ENCODE measurements at places on chromosomes 6 and 20. TPM values are rescaled to one million over a fixed set of nuclear protein-coding genes. Genes with fewer than 3 reads are reported as not detected.

DNA sequence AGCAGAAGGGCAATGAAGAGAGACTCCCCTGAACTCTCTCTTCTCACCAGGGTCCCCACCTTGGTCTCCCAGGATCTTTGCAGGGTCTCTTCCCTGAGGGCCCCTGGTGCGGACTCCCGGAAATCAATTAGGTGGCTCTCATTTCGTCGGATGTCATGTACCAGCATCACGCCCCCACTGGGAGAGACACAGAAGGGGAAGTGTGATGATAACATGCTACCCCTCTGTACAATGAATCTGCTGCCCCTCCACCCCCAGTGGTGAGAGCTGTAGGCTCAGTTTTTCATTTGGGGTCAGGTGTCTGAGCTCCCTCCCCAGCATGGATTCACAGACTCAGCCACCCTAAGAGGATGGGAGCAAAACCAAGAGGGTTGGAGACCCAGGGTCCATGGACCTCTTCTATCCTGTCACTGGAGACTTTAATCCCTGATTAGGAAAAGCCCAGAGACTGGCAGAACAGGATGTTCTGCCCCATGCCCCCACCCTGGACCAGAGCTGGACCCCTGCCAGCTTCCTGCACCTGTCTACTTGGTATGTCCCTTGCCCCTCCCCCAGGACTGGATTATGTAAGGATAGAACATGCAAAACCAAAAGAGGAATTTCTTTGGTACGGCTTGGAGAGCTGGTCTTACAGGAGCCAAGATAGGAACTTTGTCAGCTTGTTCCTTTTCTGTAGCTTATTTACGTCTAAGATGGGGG, 11.1 kb downstream of the GGT7 start:
- no peak for DNase-seq

- DNase-seq: no peak
These were observed 42.1 kb downstream of the LYRM2 start for GRCh38 chr6:89596484-89596883.

DNA sequence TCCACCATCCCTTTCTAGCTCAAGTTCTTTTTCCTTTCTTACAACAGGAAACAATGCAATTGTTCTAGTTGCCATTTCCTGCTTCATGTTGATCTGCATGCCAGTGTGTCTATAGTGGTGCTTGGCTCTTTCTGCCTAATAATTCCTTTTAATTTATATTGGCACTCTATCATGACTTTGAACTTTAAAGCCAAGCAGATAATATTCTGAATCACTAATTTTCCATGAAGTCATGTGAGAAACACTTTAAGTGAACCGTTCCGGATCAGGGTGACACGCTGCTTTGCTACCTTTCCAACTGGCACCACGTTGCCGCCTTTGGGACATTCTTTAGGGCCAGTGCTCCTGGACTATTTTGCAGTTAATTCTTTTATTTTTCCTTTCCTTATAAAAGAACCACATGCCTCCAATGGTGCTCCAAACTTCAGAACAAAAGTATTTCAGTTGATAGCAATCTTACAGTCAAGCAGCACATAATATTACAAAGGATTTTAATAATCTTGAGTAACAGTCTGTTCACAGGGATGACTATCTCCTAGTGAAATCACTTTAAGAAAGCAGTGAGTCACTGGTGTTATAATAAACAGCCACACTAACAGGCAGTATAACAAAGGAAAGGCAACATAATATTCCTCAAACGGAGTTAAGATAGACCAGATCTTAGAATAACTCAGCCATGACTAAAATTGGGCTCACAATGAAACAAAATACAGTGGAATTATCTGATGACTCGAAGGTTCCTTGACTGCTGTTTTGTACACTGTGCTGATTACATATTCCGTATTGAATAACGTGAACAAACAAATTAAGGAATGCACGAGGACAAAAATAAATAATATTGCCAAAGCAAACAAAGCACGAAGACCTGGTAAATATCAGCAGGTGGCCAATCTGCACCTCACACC, 19.0 kb upstream of the BLOC1S5 start:
- no peak for DNase-seq

DNA sequence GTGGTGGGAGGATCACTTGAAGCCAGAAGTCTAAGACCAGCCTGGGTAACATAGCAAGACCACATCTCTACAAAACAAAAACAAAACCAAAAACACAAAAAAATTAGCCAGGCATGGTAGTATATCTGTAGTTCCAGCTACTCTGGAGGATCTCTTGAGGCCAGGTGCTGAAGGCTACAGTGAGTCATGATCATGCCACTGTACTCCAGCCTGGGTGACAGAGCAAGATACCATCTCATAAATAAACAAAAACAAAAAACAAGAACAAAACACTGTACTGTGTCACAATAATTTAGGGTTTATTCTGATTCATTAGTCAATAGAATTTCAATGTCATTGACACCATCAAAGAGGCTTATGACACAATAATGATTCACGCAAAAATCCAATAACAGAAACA, 1121.7 kb upstream of the MAP3K7 start:
- no peak for DNase-seq

Gene ATRN
- 9.4 TPM for polyA plus RNA-seq

DNA sequence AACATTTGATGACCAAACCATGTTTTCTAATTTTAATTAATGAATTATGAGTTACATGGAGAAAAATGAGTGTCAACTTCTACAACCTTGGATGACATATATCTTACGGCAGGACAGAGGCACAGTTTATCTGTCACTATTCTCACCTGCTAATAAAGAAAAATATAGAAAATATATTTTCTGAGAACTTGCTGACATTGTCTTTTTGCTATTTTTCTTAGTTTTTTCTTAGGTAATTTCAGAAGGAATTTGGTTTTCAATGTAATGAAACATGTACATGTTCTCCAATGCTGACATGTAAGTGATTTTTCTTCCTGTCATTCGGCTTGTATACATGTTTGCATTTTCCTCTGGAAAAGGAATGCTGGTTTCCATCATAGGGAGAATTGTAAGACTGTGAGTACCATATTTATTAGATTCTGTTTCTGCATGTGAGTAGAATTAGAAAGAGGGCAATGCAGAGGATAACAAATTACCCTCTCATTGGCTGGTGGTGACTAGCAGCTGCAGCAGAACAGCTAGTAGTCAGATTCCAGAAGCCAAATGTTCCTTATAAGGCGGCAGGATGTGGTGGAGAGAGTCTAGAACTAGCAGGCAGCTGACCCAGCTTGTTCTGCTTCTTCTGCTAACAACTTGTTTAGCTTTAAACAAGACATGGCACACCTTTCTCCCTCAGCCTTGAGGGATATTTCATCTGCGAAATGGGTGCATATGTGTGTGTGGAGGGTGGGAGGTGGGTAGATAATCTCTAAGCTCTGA, 132.8 kb upstream of the SPACA1 start:
- DNase-seq: peak; percentile 11

DNA sequence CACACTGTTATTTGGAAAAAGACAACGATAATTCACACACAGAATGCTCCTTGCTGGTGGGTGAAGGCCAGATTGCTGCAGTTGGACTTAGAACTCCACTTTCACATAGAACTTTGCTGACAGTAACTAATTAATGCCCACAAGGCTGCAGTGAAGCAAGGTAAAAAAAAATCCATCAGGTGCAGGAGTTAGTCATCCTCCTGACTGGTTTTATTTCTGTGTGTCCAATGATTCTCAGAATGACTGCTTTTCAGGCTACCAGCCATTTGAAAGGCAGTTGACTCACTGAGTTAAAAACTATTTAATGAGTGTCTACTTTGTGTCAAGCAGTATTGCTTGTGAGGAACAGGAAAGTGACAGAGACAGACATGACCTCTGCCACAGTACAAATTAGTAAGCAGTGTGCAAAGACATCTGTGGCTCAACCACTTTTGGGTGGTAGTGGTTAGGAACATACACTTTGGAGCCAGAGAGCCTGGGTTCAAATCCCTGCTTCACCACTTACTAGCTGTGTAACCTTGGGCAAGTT, 41.9 kb downstream of the ELOVL5 start:
- DNase-seq: no peak

Gene SAYSD1
- polyA plus RNA-seq: 15.6 TPM

Gene LAMA4
- not detected for polyA plus RNA-seq

GRCh38 chr20:9114709-9115108, 45.8 kb downstream of the PLCB4 start:
- DNase-seq: no peak

GRCh38 chr6:79810871-79811270, 136.5 kb downstream of the ELOVL4 start:
- no peak for DNase-seq

DNA sequence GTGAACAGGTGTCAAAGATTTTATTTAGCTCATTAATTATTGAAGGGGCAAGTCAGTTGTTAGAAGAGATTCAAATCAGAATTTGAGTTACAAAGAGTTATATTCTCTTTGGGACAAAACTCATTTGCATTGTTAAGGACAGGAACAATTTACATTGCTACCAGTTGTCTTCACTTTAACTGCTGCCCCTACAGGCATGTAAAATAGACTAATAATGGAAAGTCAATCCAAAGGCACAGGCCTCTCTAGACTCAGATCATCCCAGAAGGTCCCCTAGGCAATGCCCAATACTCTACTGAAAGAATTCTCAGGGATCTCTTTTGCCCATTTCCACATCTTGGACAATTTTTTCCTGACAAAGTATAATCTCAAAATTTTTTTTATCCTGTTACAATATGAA, 95.7 kb downstream of the SCP2D1 start:
- no peak for DNase-seq

DNA sequence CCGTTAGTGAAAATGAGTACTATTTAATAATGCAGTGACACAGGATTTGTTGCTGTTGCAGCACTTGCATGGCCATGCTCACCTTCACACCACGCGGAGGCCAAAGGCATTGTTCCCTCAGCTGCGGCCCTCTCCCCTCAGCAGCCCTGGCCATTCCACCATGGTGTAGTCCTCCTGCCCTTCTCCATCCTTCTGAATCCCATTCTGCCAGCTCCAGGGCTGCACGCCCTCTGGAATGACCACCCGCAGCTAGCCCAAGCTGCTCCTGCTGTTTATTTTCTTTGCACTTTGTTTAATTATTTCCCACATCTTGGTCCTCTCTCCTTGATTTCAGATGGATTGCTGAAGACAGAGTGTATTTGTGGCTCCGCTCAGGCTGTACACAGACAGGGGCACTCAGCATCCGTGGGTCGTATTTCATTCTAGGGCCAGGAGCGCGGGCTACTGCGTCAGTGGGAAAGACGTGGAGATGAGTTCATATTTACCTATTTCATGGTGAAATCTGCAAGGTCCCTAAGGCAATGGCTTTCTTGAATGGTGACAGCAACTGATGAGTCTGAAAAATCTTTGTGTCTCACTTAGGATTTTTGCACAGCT, 81.4 kb upstream of the DUSP22 start:
- DNase-seq: no peak
